ENCODE measurements at places on chromosomes 6 and 20.

- DNase-seq, result peak; percentile 87
Measured at GRCh38 chr6:2790588-2791449, 25.6 kb downstream of the WRNIP1 start.

- no peak for DNase-seq
Measured at GRCh38 chr6:133965817-133966360, 12.9 kb downstream of the TBPL1 start.

DNA sequence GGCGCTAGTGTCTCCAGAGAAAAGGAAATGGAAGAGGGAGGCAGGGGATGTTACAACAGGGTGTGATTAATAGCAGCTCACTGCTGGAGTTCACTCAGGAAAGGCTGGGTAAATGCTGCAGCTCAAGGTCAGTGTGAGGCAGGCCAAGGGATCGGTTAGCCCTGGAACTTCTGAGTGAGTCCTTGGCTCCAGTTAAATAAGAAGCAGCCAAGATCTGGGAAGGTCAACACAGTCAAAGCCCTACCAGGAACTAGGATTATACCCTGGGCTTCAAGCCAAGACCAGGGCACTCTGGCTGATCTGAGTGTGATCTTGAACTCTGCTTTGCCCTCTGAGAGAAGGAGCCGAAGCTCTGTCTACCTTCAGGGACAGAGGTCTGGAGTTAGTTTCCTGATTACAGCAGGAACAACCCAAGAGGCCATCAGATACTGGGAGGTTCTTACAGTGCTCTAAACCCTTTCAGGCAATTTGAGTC is 44.3 kb downstream of the TPD52L1 start:
- no peak for DNase-seq

DNA sequence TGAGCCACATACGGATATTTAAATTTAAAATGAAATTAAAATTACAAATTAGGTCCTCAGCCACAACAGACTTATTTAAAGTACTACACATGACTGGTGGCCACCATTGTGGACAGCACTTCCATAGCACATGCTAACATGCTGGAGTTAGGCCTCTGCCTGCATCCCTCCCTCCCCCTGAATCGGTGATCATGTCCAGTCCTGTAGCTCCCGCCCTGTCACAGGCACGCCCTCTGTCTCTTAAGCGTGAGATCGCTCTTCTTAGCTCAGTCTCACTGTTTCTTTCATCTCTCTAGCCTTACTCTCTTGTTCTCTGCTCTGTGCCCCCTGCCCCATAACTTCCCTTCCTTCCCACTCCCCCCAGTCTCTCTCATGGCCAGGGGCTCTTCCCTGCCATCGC is 28.9 kb downstream of the ELMO2 start:
- DNase-seq, result no peak

- DNase-seq, result no peak
Measured at GRCh38 chr6:138093632-138094031, 13.6 kb downstream of the PERP start.

All from activated naive CD4-positive, alpha-beta T cell treated with anti-CD3 and anti-CD28 coated beads for 36 hours (primary cell).